ENCODE measurements at places on chromosomes 3 and 15.

DNA sequence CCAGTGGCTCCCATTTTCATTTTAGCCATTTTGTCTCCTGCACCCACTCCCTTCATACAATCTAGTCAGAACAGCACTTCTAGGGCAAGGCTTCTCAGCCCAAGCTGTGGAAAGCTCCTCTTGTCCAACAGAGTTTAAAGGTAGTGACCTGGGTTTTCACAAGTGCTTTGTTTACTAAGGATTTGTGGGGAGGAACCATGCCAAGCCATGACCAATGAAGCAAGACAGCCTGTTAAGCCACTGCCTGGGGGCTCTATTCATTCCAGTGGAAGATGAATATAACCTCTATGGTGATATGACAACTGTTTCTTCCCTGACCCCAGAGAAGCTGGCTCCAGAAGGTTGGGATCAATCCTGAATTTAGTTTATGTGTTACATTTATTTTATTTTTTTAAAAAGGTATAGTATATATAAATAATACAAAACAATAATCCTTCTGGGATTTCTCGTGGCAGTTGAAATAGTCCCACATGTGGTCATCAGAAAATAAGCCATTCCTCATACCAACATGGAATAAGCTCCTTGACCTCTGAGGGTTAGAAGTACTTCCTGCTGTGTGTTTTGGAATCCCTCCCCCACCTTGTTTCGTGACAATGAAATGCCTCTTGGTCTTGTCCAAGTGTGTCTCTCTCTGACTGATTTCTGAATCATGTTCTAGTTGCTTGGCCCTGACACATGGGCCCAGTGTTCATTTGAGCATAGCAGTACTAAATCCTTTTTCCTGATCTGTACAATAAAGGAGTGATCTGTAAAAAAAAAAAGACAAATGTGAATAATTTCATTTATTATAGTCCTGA is 13.3 kb upstream of the THUMPD3 start:
- DNase-seq, result peak; percentile 71

- DNase-seq, result no peak
Observed at GRCh38 chr15:74683758-74684157, 12.1 kb downstream of the EDC3 start.

DNA sequence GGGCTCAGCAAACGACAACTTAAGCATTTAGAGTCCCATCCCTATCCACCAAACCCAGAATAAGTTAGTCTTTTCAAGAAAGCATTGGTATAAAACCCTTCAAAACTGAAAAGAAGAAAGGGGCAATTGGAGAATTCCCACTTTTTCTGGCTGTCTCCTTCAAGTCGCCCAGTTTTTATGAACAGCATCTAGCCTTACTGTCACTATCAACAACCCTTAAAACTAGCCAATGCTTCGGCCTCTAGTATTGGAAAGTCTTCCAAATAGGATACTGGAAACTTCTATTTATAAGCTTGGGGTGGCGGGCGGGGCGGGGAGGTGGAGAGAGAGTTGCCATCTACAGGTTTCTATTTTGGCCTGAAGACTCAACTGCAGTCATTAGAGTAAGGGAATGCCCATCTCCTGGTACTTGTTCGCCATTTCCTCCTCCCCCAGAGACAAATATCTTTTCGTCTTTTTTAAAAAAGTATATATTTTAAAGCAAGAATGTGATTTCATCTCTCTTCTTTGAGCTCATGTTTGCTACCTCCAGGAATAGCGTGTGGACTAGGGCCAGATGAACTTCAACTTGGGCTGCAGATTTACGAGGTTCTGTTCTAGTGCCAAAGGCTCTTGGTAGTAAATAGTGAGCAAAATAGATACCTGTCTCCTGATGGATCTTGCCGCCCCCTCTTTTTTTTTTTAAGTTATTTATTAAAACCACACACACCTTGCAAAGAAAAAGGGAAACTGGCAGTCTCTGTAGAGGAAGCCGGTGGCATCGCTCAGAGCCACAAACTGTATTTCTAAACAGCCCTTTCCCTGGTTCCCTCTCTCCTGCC is 2.7 kb downstream of the BCL6 start:
- DNase-seq, result no peak

- DNase-seq, result no peak
Observed at GRCh38 chr3:67386451-67386850, 268.0 kb downstream of the SUCLG2 start.

GRCh38 chr15:52021128-52021671 is 2.2 kb downstream of the MAPK6 start:
- peak; percentile 85 for DNase-seq

GRCh38 chr3:120741837-120742197 is 499 bp downstream of the RABL3 start:
- no peak for DNase-seq

GRCh38 chr15:101434032-101434920 is 55.2 kb downstream of the PCSK6 start:
- no peak for DNase-seq

GRCh38 chr3:4406746-4407568 is 60.1 kb downstream of the SUMF1 start:
- DNase-seq, result no peak

DNA sequence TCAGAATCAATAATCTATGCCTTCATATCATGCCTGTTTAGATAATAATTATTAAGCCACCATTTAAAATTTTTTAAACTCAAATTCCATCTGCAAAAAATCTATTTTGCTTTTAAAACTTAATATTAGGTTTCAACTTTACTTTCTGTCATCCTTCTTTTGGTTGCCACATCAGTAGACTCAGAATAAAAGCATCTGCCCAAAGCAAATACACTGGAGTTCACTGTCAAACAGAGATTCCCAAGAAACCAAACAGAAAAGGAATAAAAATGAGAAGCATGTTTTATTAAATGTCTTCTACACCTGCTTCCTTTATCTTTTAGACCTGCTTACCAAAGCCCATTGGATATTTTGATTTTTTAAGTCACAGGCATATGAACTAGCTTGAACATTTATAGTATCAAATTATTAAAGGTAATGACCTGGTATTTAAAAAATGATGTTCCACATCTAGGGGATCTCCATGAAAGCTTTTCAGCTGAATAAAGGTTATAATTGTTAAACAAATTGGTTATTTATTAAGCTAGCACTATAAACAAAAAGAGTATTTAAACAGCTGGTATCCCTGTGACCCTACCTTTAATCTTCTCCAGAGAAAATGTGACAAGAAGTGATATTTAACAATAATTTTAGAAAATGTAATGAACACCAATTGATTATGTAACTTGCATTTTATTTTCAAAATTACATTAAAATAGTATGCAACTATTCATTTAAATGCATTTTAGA is 62.5 kb downstream of the ALCAM start:
- peak; percentile 4 for DNase-seq

GRCh38 chr3:192382861-192383260 is 344.5 kb downstream of the FGF12 start:
- no peak for DNase-seq

DNA sequence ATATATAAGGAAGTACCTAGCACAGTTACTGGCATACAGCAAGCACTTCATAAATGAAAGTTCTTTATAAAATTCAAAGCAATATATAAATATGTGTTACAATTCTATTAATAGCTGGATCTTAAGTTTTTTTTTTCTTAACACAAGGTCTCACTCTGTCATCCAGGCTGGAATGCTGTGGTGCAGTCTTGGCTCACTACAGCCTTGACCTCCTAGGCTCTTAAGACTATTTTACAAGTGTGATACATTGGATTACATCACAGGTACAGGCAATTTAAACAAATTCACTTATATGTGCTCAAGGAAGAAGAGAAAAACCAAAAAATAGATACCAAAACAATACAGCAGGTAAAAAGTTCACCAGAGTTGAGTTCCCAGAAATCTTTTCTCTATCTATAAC is 60.6 kb downstream of the ZNF280D start:
- no peak for DNase-seq

- no peak for DNase-seq
Observed at GRCh38 chr15:28873006-28873405, 12.8 kb upstream of the APBA2 start.

DNA sequence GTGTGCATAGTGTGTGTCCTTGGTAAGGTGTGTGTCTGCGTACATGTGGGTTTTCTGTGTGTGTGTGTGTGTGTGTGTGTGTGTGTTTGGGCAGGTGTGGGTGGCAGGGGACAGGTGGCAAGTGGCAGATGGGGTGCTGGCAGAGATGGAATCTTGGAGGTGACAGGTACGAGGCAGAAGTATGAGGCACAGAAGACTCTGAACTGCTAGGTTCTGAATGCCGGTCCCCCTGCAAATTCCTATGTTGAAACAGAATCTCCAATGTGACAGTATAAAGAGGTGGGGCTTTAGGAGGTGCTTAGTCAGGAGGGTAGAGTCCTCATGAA is 29.8 kb downstream of the SRPRB start:
- no peak for DNase-seq

DNA sequence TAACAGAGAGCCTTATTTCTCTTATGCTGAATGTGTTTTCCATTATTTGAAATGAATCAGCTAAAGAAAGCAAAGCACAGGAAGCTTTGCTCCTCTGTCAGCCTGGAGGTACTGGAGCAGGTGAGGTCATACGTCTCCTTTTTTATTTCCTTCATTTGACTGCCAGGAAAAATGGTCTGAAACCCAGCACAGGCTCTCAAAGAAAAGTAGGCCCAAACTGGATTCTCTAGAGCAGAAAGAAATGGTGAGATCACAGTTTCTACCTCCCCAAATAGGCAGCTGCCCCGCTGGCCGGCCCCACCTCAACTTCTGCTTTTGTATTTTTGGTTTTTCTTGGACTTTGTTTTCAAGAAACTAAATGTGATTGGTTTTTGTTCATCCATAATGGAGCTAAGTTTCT is 95.1 kb downstream of the RPL39L start:
- DNase-seq, result no peak

GRCh38 chr3:44913868-44914468 is 39.6 kb downstream of the TGM4 start:
- DNase-seq, result peak; percentile 82

GRCh38 chr15:26893351-26894065 is 26.6 kb downstream of the GABRA5 start:
- DNase-seq, result no peak

- peak; percentile 21 for DNase-seq
Observed at GRCh38 chr3:35639254-35640186, at the start of gene ARPP21. Gene ARPP21, plus strand, starts transcription at chr3:35639525. Its CDS starts 42,227 bp downstream, at chr3:35681752.

- no peak for DNase-seq
Observed at GRCh38 chr15:60961541-60962485, 267.3 kb downstream of the RORA start.

DNA sequence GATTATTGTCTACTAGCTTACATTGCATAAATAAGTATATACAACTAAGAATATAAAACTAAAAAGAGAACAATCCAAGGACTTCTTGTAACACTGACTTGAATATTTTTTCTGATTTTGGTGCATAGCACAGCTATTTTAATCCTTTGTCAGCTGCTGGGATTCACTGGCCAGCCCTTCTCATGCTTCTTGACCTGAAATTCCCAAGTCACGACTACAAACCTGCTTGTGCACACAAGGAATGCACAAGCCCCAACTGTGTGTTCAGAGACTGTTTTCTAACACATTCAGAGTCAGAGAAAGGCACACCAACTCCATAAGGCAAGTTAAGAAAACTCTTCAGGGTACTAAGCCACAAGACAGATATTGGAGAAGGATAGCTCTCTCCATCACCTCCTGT is 80.9 kb downstream of the TNIK start:
- DNase-seq, result no peak

GRCh38 chr3:149003653-149004305 is 12.4 kb downstream of the GYG1 start:
- DNase-seq, result no peak

- no peak for DNase-seq
Observed at GRCh38 chr15:25226360-25226759, 212.5 kb downstream of the UBE3A start.

Measured in hepatic stellate cell (primary cell).